ENCODE measurements at places on chromosomes 5 and 9. TPM values are rescaled to one million over a fixed set of nuclear protein-coding genes. Genes with fewer than 3 reads are reported as not detected.
A peak's percentile ranks its signal among the peaks of the same experiment; 100 is the strongest.

DNA sequence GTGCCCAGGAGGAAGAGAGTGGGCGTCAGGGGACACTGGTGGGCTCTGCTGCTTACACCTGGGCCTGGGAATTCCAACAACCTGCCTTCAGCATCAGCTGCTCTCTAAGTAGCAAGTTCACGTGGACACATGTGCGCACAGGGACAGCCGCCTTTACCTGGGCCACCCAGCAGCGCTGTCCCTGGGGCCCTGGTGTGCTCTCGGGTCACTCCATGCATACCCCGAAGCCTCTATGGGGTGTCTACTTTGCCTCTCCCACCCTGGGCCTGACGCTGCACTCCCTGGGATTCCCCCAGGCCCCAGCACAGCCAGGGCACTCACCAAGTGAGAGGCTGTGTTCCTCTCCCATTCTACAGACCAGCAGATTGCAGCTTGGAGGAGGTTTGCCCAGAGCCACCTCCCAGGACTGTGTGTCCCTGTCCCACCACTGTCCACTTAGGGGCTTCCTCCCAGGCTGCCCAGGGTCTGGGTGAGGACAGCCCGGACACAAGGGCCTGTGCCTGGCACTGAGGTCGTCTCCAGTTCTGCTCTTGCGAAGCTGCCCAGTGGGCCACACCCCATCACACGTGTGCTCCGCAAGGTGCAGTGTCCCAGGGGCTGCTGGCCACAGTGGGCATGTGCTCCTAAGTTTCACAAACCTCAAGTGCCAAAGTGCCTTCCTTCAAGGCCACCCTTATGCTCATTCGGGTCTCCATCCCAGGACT, 5.9 kb downstream of the NINJ1 start:
- ATAC-seq = no peak

- ATAC-seq = no peak
Measured at GRCh38 chr5:172973127-172973916, 10.2 kb upstream of the ATP6V0E1 start.

- no peak for ATAC-seq
Measured at GRCh38 chr5:10677533-10677932, 83.5 kb downstream of the DAP start.

DNA sequence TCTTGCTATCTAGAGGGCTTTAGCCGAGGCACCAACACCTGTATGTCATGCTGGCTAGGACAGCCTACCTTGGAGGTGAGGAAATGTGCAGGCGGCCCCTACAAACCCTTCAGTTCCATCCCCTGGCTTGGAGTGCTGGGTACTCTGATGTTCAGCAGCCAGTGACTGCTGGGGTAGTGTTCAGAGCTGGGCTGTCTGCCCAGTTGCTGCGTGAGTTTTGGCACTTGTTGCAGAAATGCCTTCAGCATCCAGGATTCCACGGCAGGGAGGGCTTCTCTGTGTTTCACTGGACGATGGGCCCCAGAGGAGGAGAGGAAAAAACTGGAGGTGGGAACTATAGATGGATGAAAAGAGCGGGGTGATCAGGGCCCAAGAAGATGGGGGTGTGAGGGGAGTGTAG, 10.4 kb downstream of the SWI5 start:
- no peak for ATAC-seq

DNA sequence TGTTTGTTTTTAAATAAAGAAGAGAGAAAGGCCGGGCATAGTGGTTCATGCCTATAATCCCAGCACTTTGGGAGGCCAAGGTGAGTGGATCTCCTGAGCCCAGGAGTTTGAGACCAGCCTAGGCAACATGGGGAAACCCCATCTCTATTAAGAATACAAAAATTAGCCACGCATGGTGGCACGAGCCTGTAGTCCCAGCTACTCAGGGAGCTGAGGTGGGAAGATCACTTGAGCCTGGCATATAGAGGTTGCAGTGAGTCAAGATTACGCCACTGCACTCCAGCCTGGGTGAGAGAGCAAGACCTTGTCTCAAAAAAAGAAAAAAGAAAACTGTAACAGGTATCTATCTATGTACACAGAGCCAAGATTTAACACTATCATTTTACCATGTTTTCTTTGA, 34.2 kb upstream of the CDC42SE2 start:
- ATAC-seq = no peak

- no peak for ATAC-seq
Measured at GRCh38 chr5:95879661-95880060, 57.1 kb upstream of the GLRX start.

DNA sequence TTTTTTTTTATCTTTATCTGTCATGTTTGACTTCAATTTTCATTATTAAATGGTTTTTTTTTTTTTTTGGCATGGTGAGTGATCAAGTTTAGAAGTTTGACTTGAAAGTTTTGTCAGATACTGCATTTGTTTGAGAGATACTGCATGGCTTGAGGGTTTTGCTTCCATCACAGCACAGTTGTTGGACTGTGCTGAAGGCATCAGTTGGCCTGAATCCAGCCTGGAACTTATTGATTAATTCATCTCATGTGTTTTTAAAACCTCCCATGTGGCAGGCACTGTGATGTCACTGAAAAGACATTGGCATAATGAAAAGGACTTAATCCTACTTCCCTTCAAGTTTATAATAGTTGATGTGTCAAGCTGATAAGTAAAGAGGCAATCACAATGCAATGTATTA, 128.4 kb downstream of the FGF10 start:
- ATAC-seq = no peak

GRCh38 chr9:112443200-112443599, 43.4 kb upstream of the KIAA1958 start:
- ATAC-seq = no peak

DNA sequence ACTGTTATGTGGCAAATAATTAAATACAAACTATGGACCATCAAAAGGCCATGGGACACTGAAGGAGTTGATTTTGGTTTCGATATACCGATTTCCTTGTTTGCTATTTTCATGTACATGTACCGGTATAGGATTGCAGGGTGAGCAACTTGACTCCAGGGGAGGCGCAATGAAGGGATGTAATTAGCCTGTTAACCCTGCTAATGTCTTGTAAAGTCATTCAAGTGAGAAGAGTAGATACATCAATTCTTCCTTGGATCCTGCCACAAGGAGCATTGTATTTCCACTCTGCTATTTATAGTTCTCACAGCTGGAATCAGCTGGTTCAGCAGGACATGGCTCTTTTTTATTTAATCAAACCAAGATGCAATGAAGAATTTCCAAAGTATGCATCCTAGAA, 102.0 kb downstream of the STK32A start:
- no peak for ATAC-seq

GRCh38 chr9:120443489-120443888, 136.5 kb downstream of the CDK5RAP2 start:
- ATAC-seq = no peak

DNA sequence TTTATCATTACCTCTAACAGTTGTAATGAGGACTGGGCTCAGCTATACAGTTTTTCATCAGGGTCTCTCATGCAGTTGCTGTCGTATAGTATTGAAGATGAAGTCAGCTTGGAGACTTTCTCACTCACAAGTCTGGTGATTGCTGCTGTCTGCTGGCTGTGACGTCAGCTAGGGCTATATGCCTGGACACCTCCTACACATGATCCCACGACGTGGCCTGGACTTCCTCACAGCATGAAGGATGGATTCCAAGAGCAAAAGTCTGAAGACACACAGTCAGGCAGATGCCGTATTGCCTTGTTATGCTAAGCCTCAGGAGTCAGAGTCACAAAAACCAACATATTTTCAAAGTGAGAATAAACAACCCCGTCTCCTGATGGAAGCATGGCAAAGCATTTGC, 193.3 kb downstream of the LURAP1L start:
- ATAC-seq = no peak

DNA sequence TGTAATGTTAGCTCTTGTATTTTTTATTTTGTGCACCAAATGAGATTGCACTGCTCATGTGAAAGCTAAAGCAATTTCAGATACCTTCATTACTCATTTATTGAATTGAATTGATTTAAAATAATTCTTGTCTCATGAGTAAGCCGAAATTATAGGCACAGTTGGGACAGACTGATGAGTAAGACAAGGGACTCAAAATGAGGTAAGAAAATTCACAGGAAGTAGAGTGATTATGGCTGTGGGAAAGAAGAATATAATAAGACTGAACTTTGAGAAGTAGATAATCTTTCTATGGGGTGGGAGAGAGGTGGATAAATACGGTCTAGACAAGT, 51.1 kb downstream of the NUDT12 start:
- no peak for ATAC-seq

DNA sequence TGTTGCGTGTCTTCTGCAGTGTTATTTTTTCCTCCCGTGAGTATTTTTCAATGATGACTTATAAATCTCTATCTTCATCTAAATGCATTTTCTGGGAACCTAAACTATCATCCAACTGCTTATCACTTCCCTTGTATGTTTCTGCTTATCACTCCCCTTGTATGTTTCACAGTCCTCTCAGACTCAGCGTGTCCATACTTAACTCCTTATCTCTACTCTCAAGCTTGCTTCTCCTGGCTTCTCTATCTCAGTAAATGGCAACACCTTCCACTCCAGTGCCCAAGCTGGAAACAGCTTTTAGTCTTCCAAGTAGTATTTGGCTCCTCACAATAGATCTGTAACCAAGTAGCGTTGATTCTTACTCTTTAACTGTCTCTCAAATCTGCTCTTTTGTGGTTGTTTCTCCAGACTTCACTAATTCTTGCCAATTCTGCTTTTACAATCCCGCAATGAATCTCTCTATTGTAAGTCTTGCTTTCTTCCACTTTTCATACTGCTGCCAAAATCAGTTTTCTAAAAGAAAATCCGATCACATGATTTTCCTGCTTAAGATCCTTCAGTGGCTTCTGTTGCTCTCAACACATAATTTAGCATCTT, 33.8 kb upstream of the TXNDC8 start:
- ATAC-seq = no peak

GRCh38 chr9:60545878-60546385, 368.3 kb upstream of the SPATA31A5 start:
- no peak for ATAC-seq

GRCh38 chr5:77356740-77357139, 135.4 kb downstream of the WDR41 start:
- ATAC-seq = peak; percentile 96

The SLC36A3 gene
- total RNA-seq = not detected

The PJA2 gene
- 91.0 TPM for total RNA-seq

The GRAMD2B gene
- total RNA-seq = 8.0 TPM

The NOXA1 gene
- total RNA-seq = 0.39 TPM

The ADRB2 gene
- total RNA-seq = 0.74 TPM

The ZFP37 gene
- 3.2 TPM for total RNA-seq

The UGT3A1 gene
- not detected for total RNA-seq

The ENHO gene
- not detected for total RNA-seq

The SLC2A6 gene
- 1.2 TPM for total RNA-seq

The TIMD4 gene
- total RNA-seq = 0.67 TPM

The ZBTB26 gene
- total RNA-seq = 11.3 TPM

The SOX30 gene
- total RNA-seq = 0.50 TPM
